NCI-H524 treated with DMSO at 0.1 percent for 48 hours (cell line): ENCODE measurements at places on chromosomes 3 and 15.

DNA sequence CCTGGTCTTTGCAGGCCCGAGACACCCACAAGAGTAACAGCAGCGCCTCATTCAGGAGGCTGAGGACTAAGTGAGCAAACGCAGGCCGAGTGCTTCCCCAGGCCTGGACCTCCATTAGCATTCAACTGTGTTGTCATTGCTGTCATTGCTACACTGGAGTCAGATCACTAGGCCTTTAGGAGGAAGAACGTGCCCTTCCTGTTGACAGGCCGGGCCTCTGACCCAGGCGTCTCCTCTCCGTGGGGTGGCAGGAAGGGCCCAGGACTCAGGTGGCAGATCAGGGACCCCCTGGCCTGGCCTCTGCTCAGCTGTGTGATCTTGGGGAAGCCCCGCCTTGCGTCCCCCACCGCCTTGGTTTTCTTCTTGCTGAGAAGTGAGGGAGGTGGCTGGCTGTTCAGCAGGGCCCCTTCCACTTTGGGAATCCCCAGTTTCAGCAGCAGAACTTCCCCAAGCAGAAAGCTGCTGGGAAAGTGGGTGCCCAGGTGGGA, 19.1 kb downstream of the ZDHHC19 start:
- no peak for DNase-seq

DNA sequence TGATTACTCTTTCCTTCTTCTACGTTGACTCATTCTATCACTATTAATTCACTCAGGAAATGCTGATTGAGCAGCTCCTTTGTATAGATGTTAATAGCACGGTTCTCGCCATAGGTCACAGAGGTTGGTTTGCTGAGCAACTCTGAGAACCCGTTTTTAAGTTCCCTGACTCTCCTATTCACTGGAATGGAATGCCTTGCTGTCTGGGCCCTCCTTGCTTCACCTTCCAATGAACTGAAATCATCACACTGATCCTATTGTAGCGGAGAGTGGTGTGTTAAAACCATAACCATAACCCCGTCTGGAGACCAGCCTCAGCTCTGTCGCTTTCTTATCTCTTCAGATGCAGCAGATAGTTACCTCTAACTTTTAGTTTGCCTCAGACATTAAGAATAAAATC, 323.6 kb downstream of the GABRB3 start:
- DNase-seq: no peak

DNA sequence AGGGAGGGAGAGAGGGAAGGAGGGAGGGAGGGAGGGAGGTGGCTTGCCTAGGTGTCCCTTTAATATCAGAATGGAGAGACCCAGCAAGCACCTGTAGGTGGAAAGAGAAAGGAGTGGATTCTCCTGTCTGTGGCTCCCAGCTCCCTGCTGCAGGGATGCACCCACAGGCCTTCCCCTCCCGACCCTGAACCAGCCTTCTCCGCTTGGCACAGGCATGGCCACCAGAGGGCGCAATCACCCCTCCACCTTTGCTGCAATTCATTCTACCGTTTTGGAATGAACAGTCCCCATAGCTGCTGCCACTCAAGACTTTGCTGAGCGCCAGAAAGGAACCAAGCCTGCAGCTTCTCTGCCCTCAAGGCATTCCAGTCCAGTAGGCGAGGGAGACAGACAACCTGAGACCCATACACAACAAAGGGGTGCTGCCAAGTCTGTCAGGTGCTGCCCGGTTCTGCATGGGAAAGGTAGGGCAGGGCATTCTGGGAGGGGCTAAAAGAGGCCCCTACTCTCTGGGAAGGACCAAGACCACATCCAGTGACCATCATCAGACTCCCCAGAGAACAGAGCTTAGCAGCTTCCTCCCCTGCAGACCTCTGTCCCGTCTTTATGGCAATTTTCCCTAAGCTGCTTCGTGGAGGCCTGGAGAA, 4.9 kb downstream of the TLR9 start:
- no peak for DNase-seq

DNA sequence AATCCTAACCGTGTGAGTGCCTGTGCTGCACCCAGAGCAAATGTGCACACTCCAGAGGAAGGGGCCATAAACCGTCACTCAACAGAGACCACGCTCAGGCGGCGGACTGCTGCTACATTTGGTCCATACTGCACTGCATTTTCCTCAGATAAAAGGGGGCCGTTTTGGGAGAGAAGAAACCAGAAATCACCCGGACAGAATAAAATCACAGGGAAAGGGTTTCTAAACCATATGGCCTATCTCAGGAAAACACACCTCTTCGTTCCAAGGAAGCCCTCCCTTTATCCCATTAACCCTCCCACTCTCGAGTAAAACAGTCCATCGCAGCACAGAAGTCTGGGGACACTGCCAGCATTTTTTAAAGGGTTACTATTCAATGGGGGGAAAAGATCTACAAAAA, 7.6 kb downstream of the IL17RD start:
- DNase-seq: no peak

DNA sequence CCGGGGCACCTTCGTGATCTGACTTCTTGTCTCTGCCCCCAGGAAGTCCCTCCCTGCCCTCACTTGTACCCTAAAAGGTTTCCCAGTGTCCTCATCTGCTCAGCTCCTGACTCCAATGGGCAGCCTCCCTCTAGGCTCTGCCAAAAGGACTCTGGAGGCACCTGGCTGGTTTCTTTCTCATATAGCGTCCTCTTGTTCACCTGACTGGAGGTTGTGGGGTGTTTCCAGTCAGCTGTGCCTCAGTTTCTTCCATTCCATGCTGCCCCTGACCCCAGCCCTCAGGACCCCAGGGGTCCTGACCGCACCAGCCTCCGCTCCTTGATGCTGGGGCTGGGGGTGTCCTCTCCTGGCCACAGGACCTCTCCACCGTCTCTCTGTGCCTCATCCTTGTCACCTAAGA, 2.5 kb downstream of the PRR23E start:
- no peak for DNase-seq

DNA sequence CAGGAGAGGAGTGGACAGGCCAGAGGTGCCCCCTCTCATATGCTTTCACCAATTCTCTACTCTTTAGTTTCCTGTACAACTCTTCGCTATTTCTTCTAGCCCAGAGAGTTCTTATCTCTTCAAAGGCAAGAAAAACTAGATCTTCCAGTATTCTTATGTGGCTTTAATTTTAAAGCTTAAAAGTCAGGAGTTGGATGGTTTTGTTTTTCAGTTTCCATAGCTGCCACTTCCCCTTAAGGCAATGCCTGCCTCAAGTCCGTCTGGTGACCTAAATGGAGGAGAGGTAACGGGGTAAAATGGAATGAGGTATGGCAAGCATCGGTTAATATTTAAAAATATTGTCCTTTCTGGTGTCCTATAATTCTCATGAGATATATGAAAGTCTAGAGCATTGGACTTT, 11.4 kb upstream of the VGLL3 start:
- no peak for DNase-seq

- DNase-seq: no peak
Measured at GRCh38 chr3:162328649-162329048, 832.0 kb downstream of the OTOL1 start.

DNA sequence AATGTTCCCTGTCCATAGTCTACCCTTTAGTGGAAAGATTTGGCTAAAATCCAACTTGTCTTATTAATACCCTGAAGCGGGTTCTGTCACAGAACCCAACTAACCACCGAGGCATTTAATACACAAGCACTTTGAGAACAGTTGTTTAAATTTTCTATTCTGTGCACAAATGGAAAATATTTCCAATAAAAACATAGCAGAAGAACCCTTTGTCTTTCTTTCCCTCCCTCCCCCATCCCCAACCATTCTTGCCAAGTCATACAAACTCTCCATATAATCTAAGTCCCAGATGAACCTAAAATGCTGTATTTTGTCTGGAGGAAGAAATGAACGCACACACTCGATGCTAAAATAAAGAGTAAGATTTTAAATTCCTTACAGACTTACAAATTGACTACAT, 126.9 kb upstream of the STRIT1 start:
- no peak for DNase-seq

DNA sequence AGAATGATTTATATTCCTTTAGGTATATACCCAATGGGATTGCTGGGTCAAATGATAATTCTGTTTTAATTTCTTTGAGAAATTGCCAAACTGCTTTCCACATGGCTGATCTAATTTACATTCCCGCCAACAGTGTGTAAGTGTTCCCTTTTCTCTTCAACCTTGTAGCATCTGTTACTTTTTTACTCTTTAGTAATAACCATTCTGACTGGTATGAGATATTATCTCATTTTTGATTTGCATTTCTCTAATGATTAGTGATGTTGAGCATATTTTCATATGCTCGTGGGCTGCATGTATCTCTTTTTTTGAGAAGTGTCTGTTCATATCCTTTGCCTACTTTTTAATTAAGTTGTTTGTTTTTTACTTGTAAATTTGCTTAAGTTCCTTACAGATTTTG, 1264.2 kb downstream of the OTOL1 start:
- peak; percentile 29 for DNase-seq

- peak; percentile 73 for DNase-seq
Measured at GRCh38 chr3:79902151-79902550, 134.4 kb upstream of the ROBO1 start.

GRCh38 chr3:17831366-17831765, 88.9 kb upstream of the TBC1D5 start:
- DNase-seq: no peak

DNA sequence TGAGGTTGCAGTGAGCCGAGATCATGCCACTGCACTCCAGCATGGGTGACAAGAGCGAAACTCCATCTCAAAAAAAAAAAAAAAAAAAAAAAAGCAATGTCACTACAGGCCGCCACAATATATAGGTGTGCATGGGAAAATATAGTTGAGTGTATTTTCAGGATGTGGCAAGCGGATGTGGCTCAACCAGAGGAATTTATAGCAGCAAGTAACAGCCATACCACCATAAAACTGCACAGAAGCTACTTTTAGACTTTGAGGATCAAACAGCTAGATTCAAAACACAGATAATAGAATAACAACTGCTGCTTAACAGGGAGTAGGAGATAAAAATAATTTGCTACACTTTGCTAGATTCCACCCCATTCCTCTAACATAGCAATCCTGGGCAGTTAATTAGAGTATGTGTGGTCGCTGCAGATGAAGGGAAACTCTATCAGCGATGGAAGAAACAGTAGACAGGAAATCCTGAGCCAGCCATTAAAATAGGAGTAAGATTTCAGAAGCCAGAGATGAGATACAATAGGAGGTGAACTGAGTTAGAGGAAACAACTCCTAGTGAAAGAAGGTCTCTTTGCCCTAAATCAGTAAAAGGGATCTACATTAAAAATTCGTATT, 318.7 kb upstream of the STT3B start:
- no peak for DNase-seq

GRCh38 chr15:37084602-37085001, 15.7 kb downstream of the MEIS2 start:
- no peak for DNase-seq

DNA sequence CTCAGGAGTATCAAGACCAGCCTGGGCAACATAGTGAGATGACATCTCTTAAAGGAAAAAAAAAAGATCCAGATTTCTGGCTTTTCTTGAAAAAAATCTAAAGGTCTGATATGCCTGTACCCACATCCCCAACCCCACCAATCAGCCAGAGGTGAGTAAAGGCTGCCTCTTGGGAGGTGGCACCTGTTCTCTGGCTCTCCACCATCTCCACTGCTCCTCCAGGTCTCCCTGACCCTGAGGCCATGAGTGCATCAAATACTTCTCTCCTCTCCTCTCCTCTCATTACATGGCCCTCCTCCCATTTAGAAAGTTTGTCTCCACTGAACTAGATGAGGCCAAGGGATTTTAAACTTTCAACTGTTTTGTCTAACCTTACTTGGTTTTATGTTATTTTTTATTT, 5.2 kb downstream of the SIAH2 start:
- no peak for DNase-seq

GRCh38 chr3:38267662-38268061, 2.0 kb downstream of the SLC22A13 start:
- no peak for DNase-seq

GRCh38 chr15:77563623-77564156, 69.0 kb downstream of the LINGO1 start:
- DNase-seq: no peak

GRCh38 chr3:21331857-21332256, 419.2 kb downstream of the ZNF385D start:
- DNase-seq: peak; percentile 43

- no peak for DNase-seq
Measured at GRCh38 chr15:50182219-50183013, 420 bp downstream of the SLC27A2 start.

DNA sequence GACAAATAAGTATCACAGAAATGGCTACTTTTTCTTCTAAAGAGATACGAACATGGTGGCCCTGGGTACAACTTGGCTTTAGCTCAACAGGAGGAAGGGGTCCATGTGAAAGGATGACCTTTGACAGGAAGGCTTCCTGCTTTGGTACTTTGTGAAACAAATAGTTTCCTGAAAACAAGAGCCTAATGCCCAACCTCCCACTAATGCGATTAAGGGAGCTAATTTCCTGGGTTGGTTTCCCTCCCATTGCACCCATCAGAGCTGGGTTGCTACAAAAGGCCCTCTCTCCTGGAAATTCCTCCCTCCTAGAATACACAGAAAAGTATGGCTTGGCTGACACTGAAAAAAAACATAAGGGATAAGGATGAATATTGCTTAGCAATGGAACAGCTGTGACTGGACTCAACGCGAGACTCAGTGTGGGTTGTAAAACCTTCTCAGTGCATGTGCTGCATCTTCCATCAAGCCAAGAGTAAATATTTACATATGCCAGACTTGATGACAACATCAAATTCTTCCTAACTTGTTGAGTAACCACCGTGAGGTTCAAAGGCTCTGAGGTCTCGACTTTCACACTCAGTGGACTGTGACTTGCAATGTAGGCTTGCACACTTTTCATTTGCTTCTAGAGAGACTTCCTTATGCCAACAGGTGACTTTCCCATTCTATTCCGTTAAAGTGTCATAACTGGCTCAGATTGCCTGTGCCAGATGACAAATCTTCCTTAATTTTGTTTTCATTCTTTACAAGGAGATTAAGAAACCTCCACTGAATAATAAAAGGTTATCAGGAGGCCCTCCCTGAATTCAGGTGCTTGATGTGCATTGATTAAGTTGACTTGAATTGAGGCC, 60.1 kb downstream of the ADAMTS9 start:
- DNase-seq: no peak

GRCh38 chr3:123064506-123064905, 2.3 kb upstream of the PDIA5 start:
- no peak for DNase-seq

- DNase-seq: peak; percentile 82
Measured at GRCh38 chr15:73633111-73633990, at the start of gene NPTN. TSS of gene NPTN (minus strand) at chr15:73633389. CDS start at chr15:73633215, 174 bp downstream.

GRCh38 chr15:71549697-71550096, 260.7 kb upstream of the NR2E3 start:
- no peak for DNase-seq

DNA sequence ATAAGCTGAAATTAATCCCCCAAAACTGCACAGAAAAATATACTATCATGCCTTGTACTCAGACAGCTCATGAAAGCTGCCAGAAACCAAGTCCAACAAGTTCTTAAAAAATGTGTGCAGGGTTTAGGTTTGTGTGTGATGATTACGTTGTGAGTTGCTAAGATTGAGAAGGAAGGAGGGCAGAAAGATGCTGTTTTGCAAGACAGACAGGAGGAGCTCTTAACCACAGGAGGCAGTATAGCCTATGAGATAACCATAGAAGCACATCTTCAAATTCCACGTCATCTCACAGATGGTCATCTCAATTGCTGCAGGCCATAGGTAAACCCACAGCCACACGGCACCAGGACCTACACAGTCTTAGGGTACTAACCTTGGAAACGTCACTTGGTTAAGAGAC, 191.9 kb downstream of the STT3B start:
- DNase-seq: peak; percentile 4

GRCh38 chr15:64513823-64514222, 53.4 kb downstream of the ZNF609 start:
- DNase-seq: no peak
